ENCODE measurements at places on chromosomes 4 and X.

DNA sequence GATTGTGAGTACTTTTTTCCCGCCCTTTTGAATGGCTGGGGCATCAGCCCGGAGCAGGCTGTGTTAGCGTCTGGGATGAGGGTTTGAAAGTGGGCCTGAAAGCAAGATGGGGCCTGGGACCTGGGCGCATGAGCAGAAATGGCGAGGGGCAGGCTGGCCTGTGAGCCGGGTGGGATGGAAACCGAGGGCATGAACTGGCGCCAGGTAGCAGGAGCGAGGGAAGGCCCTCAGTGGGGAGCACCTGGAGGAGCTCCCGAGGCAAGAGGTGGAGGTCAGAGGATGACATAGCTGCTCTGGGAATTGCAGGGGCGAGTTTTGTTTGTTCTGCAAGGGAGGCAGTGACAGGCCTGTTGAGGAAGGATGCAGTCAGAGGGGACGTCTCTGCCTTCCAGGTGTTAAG, 68.6 kb downstream of the RGS12 start:
- no peak for DNase-seq

DNA sequence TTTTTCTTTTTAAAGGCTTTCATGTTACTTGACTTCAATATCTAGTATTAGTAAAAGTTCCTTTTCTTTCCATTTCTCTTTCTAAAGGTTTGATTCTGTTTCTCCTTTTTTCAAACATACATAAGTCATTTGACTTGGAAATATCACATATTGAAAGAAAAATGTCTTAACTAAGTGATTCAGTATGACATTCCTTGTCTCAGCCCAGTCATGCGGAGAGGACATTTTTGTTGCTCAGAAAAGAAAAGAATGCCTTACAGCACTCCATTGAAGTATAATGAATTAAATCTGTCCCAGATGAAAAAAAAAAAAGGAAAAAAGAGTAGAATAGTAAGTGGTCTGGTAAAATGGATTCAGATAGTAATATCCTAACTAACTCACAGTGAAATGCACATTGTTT, 466.1 kb downstream of the ADGRL3 start:
- DNase-seq = no peak

- no peak for DNase-seq
Observed at GRCh38 chrX:46573892-46574773, 568 bp downstream of the CHST7 start.

- DNase-seq = no peak
Observed at GRCh38 chr4:85369703-85370380, 105.1 kb upstream of the ARHGAP24 start.

GRCh38 chr4:76156635-76157034, 8.4 kb upstream of the NUP54 start:
- no peak for DNase-seq

DNA sequence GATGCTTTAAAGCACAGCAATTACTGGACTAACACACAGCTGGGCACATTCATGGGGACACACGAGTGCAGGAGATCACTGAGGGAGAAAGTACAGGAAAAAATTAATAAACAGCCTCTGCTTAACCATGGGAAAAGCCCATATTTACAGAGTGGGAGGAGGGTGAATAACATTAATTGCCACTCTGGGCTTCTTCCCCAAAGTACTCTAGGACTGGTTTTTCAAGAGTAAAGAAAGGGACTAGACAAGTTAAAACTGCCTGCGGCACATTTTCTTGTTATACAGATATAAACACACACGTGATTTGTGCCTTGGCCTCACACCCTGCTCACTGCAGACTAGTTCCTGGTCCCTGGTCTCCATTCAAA, 179.7 kb upstream of the TET2 start:
- DNase-seq = no peak

GRCh38 chr4:5626913-5627312, 81.4 kb downstream of the EVC2 start:
- no peak for DNase-seq

DNA sequence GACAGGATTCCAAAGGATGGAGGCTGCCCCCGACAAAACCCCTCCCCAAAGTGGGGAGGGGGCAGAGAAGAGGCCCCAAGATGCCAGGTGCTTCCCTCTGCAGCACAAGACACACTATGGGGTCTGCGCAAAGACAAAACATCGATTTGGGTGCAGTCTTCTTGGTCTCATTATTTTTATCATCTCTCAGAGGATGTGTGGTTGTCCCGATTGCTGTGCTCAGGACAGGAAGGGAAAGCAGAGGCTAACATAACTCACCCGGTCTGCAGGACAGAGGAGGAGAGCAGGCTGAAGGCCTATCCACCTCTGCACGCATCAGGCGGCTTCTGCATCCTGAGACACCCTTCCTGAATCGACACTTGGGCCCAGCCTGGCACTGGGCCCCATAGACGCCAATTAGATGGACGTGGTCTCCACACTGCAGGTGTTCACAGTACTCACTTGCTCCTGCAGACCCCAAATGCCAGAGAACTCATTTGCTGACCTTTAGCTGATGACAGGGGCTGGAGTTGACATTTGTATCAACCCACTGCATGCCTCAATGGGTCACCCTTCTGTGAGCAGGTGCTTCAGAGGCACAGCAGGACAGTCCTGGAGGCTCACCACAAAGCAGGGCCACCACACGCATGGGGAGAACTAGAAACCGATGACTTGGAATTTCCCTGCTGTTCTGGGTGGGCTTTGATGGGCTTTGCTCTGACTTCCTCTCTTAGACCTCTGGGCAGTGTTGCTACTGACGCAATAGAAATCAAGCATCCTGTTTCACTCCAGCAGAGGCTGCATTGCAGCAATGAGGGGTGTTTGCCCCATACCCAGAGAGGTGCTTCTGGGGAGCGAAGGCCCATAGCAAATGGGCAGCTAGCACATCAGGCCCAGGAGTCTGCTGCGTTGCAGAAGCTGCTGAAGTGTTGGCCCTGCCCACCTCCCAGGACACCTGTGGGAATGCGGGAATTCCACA, 96.3 kb upstream of the ENPP6 start:
- no peak for DNase-seq

DNA sequence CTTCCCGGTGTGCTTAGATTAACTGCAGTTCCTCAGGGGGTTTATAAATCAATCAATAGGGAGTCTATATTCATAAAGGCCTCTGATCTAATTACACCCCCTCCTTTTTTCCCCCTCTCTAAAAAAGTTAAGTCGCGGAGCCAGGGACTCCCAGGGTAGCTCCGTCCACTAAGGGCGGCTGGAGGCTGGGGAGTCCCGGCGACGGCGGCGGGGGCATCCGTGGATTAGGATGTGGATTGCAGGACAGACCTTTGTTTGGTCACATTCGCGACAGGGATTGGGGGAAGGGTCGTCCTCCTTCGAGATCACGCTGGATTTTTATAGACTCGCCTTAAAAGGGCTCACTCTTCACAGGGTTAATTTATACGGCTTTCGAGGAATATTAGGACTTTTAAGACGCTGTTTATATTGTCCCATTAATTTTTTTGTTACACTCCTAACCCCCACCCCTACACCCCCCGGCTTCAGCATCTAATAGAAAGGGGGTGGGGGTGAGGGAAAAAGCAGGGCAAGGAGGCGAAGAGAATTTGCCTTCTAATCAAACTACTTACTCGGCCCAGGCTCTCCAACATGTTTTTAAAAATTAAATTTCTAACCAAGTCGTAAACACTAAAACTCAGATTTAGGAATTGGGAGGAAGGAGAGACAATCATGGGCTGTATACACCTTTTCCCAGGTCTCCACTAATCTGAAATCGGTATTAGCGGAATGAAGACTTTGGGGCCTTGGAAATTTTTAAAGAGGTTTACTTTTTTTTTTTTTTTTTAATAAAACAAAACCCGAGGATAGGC, 8.5 kb downstream of the PITX2 start:
- no peak for DNase-seq

DNA sequence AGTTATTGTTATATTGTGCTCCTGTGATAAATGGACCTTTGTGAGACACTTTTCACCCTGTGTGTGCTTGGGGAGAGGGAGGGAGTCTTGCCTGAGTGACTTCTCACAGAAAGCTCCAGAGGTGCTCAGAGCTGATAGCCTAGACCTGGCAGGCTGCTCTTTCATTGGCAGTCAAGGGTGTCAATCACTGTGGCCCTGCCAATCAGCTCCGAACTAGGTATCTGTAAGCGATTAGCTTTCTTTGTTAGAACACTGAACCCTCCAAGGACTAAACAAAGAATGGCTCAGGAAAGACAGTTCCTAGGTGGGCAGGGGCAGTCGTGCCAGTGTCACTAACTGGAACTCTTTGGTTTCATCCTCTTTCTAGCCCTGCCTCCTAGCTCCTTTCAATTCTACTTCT, 2.7 kb upstream of the NALF2 start:
- no peak for DNase-seq

GRCh38 chr4:103365285-103365684, 167.1 kb upstream of the CENPE start:
- DNase-seq = no peak
